NCI-H2171 treated with DMSO at 0.1 percent for 48 hours (cell line): ENCODE measurements at places on chromosomes 1 and 21.

DNA sequence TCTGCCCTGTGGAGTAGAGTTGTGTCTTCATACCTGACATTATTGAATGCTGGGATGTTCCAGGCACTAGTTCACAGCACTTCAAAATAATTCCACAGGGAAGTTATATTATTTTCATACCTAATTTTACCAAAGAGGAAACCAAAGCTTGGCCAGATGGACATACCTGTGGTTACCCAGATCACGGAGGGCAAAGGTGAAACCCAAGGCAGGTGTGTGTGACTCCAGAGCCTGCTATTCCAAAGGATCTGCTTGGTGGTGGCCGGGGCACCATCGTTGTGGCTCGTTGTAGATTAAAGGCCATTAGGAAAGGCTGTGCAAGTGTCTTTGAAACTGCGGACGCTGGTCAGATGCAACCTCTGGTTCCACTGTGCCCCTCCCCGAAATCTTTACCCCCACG, 108.6 kb downstream of the ZBTB18 start:
- no peak for DNase-seq

GRCh38 chr1:158979229-158979628, 30.5 kb upstream of the IFI16 start:
- no peak for DNase-seq

- no peak for DNase-seq
These were observed 35.9 kb upstream of the SAMSN1 start for GRCh38 chr21:14581902-14582457.

- DNase-seq: no peak
These were observed 18.3 kb upstream of the IFNGR2 start for GRCh38 chr21:33384841-33385331.

GRCh38 chr1:2322581-2323211, 68.7 kb downstream of the MORN1 start:
- no peak for DNase-seq

GRCh38 chr1:160540859-160541233, 17.8 kb upstream of the SLAMF6 start:
- no peak for DNase-seq

DNA sequence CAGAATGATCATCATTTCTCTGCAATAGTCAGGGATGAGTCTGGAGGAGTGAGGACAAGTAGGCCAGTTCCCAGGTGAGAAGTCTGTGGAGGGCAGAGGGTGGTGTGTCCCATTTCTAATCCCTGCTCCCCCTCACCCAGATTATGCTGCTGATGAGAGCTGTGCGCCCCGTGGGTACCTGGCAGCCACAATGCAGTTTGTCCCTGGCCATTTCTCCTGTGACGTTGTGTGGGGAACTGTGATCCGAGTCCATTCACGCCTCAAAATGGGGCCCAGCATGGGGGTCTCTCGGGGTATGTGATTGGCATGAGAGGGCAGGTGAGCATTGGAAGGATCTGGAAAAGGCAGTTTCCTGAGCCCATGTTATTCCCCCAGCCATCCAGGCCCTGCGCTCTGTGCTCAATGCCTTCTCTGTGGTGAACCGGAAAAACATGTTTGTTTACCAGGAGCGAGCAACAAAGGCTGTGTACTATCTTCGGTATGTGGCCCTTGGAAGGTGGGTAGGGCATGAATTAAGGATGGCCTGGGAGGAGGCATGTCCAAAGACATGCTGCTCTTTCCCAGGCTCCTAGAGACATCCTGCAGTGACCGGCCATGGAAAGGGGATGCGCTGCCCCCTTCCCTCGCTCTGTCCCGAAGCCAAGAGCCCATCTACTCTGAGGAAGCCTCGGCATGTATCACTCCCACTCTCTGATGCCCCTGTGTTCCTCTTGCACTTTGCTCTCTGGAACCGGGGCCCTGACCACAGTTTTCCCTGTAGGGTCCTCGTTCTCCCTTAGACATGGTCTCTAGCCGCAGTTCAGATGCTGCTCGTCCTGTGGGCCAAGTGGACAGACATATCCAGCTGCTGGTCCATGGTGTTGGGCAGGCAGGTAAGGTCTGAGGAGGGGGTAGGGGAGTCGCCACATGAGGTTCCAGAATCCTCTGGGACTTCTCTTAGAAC, 16.4 kb downstream of the HYI start:
- DNase-seq: no peak

GRCh38 chr1:18556364-18556763, 74.3 kb upstream of the PAX7 start:
- peak; percentile 46 for DNase-seq

GRCh38 chr1:20366463-20367115, 75.9 kb downstream of the VWA5B1 start:
- peak; percentile 35 for DNase-seq

DNA sequence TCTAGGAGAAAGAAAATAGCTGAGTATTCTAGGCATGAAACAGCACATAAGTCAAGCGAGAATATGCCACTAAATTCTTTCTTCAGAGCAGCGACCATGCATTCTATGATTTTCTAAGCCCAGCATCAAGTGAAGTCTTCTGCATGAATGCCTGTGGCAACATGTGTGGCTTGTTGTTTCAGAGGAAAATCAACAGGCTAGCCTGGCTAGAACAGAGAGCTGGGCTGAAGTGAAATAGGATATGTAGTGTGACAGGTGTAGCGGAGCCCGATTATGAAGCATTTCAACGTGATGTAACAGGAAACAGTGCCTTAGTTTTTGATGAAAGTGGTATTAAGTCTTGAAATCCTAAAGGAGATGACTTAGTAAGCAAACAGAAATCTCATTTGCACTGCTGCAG, 7.0 kb downstream of the CSDE1 start:
- DNase-seq: peak; percentile 92

DNA sequence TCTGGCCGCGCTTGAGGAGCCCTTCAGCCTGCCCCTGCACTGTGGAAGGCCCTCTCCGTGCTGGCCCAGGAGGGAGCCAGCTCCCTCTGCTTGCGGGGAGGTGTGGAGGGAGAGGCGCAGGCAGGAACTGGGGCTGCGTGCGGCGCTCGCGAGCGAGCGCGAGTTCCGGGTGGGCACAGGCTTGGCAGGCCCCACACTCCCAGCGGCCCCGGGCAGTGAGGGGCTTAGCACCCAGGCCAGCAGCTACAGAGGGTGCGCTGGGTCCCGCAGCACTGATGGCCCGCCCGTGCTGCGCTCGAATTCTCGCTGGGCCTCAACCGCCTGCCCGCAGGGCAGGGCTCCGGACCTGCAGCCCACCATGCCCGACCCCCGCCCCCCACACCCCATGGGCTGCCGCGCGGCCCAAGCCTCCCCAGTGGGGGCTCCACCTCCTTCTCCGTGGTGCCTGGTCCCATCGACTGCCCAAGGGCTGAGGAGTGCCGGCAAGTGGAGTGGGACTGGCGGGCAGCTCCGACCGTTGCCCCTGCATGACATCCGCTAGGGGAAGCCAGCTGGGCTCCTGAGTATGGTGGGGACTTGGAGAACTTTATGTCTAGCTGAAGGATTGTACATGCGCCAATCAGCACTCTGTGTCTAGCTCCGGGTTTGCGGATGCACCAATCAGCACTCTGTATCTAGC, 46.0 kb downstream of the COL24A1 start:
- no peak for DNase-seq

DNA sequence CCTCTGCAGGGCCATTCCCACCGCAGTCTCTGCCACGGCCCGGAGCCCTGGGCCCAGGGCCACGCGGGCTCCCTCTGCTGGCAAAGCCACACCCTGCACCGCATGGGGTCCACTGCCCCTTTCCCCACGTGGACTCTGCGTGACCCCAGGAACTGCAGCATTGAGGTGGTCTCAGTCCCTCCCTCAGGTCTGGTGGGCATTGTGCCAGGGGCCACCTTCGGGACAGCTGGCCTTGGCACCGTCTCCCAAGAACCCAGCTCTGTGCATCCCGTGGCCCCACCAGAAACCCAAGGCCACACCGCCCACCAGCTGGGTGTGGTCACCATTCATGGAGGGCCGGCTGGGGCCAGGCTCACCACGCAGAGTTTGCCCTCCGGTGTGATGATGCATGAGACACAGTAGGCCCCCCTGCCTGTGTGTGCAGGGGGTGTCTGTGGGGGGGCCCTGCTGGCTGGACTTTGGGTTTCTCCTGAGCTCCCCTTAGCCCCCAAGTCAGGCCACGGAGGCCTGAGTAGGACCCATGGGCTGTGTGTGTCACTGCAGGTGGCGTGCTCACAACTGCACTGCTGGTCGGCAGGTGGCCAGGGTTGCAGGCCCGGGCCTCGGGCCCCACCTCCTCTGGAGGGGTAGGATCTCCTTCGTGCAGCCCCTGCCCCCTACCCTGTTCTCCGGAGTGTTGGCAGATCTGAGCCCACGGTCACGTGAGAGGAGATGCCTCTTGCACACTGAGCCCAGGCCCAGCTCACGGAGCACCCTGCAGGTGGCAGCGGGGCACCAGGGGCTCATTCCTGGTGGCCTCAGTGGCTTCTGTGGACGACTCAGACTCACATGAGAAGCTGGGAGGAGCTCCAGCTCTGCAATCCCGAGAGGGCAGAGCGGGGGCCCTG, 5.8 kb downstream of the VWA1 start:
- DNase-seq: peak; percentile 51

GRCh38 chr1:181438013-181438412, 45.3 kb upstream of the CACNA1E start:
- DNase-seq: no peak

DNA sequence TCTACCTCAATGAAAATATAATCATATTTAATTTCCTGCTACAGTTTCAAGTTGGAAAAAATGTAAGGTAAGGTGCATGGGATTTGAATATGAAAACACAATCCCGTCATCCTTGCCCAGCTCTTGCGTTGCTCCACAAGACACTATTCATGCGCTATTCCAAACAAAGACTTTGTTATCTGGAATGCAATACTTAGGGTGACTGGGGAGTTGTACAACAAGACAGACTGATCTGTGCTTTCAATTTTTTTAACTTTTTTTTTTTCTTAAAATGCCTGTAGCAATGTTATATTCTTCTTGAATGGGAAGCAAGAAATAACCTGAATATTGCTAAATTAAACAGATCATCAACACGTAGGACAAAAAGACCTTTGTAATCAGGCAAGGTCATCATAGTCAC, 1077.2 kb downstream of the TTLL7 start:
- no peak for DNase-seq

DNA sequence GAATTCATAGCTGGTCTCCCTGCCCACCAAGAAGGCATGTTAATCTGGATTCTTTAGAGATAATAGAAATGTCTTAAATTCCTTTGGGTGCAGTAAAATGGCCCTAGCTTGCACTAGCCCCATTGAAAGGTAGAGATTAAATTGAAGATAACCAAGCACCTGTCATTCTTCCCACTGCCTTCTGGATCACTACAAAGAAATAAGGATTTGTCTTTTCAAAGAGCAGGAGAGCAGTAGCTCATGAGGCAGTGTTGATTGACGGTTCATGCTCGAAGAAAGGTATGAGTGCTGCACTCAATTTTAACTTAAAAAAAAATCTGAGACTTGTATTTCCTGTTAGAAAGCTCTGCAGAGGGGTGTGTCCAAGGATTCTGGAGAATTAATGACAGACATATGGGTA, 74.9 kb upstream of the F3 start:
- peak; percentile 35 for DNase-seq

DNA sequence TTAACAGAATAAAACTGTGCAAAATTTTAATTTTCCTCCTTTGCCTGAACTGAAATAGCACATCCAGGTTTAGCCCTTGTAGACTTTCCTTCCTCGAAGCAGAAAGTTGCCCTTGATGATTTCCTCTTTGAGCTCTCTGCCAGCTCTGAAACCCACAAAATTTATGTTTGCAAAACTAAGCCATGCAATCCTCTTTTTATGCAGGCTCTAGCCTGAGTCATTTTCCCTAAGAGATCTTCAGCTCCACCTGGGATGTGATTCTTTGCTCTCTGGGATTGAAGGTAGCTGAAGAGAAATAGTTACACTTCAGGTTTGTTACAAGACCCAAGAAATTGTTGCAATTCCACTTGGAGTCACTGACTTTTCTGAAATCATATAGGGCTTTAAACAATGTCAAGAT, 1.4 kb upstream of the F3 start:
- no peak for DNase-seq

DNA sequence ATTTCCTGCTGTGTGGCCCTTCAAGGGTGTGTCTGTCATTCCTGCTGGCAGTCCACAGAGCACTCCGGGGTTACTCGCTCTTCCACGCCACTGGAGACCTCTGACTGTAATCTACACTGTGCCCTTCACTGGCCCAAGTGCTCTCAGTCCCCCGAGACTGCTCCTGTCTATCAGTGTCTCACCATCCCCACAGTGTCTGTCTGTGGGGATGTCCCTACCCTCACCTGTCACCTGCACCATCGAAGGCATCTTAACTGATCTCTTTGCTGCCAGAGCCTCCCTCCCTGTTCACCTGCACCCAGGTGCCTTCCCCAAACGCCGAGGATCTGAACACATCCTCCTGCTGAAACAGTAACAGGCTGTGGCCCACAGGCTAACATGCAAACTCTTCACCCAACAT, 136.7 kb downstream of the MATN1 start:
- DNase-seq: no peak

DNA sequence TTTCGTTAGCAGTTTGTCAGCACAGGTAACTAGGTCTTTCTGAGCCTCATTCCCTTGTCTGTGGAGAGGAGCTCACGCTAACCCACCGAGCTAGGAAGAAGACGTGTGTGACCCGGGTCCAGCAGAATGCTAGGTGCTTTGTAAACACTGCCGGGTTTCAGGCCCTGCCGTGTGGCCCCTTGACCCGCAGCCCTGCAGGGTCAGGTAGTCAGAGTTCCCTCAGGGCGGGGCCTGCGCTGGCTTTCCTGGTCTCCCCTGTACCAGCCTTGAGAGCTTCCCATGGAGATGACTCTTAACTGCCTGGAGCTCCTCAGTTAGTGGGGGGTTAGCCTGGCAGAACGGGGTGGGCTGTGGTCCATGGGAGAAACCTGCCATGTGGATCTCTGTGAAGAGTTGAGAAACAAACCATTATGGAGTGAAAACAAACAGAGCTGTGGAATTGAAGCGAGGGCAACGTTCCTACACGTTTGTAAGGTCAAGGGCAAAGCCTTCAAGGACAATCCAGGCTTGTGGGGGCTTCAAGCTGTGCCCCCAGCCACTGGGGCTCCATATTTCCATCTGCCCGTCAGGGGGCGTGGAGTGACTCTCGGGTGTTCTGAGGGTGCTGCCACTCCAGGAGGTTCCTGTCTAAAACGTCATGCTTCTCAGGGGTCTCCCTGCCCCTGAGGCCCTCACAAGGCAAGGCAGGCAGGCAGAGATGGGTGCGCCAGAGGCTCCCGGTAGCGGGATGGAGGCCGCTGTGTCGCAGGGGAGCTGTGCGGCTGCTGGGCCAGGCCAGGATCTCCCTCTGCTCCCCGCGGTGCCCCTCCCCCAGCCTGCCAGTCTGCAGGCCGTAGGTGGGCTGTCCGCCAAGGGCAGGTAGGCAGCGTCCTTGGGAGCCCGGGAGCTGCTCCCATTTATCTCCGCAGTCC, 23.8 kb downstream of the LHX4 start:
- DNase-seq: no peak

- DNase-seq: peak; percentile 47
These were observed 30.3 kb downstream of the SLX9 start for GRCh38 chr21:44969931-44970755.
